ENCODE measurements at places on chromosomes 1 and 21. TPM values are rescaled to one million over a fixed set of nuclear protein-coding genes. Genes with fewer than 3 reads are reported as not detected.

GRCh38 chr1:224500796-224501195 lies 66.2 kb upstream of the WDR26 start:
- DNase-seq, result no peak

CENPF gene
- 26.8 TPM for total RNA-seq

DNA sequence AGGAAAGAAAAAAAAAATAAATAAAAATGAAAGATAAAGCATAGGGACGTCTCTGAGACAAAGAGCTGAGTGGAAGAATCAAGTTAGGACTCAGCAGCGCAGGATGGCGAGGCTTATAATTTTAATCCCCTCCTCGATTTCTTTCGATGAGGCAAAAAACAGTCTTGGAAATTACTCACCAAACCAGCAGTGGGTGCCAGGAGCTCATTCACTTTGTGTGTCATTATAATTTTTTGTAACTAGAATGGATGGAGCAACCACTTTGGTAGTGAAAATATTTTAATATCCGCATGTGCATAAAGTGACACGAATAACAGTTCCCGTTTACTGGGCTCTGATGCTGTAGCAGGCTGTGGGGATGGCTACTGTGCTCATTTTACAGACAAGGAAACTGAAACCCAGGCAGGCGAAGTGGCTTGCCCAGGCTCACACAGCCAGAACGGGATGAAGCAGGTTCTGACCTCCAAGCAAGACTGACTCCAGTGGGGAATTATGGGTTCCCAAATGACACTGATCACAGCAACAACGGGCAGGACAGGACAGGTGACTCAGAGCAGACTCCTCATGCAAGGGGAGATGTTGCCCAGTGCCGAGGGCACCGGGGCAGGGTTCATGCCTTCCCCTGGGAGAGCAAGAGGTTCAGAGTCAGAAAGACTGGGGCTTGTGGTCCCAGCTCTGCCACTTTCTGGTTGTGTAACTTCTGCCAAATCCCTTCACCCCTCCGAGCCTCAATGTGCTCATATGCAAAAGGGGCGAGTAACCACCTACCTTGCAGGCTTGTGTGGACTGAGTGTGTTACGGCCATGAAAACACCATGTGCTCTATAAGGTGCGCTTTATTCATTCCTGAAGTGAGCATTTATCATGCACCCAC lies 63.6 kb downstream of the RUNX3 start:
- no peak for DNase-seq

DNA sequence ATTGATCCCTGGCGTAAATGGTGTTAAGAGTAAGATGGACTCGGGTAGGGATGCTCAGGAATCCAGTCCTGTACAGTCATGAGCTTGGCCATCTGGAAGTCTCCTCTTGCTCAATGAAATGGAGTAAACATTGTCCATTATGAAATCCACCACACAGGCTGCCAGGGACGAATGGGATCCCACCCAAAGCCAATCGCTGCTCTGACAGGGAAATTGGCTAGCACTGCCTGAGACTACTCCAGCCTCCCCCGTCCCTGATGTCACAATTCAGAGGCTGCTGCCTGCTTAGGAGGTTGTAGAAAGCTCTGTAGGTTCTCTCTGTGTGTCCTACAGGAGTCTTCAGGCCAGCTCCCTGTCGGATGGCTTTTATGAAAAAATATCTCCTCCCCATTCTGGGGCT lies at the start of gene HSD11B1:
Gene HSD11B1 (plus strand): TSS at position 263 of the 400 bp plus-strand sequence. CDS start 97 bp downstream, at position 360.
- no peak for DNase-seq

TRIM45 gene
- 6.9 TPM for total RNA-seq

All from skin of body (tissue), 3 donors.